Stimulated activated CD4-positive, alpha-beta T cell treated with anti-CD3 and anti-CD28 coated beads, Interleukin-12 subunit alpha, Interleukin-12 subunit beta, amount 100 ng/mL, for 24 hours (primary cell): ENCODE measurements at places on chromosomes 7 and 10.

DNA sequence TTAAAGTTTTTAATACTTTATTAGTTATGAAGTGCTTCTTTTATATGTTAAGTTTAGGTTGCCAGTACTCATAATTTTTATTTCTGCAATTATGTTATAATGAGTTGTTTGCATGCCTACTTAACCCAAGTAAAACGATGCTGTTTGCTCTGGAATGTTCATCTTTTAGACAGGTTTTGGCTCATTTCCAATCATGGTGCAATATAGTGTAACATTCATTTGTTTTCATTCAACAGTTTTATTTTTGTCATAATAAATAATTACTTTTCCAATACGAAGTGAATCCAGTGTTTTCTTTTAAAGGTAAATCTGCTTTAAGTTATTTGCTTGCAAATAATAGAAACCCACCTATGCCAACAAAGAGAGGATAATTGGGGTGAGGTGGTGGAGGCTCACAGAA, 22.1 kb downstream of the ARL5B start:
- DNase-seq, result no peak

GRCh38 chr10:80144696-80145131, 12.2 kb downstream of the PLAC9 start:
- peak; percentile 6 for DNase-seq

DNA sequence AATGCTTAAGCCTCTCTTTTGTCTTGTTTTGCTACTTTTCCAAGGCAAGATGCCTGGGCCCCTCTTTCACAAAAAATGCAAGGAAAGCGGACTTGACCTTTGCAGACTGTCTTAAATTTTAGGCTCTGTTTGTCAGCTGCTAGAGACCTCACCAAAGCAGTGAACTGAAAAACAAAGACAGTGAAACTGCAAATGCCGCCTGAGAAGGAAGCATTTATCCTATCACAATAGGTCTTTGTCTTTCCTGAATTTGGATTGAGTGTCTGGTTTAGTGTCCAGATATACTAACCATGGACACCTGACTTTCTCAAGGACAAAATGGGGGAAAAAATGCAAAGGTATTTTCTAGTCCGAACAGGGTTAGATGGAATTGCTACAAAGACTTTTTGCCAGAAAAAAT, 256.9 kb downstream of the INHBA start:
- no peak for DNase-seq

- no peak for DNase-seq
Observed at GRCh38 chr10:101858723-101859500, 15.3 kb upstream of the KCNIP2 start.

GRCh38 chr7:155645662-155646061, 1.2 kb downstream of the RBM33 start:
- no peak for DNase-seq

DNA sequence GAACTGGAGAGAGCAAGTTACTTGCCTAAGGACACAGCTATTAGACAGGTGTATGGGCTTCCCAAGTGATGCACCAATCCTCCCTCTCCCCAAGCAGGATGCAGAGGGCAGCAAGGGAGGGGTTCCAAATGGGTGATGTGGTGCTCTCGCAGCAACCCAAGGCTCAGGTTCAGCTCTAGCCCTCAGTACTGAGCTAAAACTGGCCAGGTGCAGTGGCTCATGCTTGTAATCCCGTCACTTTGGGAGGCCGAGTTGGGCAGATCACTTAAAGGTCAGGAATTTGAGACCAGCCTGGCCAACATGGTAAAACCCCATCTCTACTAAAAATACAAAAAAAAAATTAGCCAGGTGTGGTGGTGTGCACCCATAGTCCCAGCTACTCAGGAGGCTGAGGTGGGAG, 40.7 kb downstream of the GPRIN2 start:
- no peak for DNase-seq

- DNase-seq, result no peak
Observed at GRCh38 chr7:91408388-91409154, 144.3 kb downstream of the FZD1 start.
